ENCODE measurements at places on chromosomes 2 and 18.

- no peak for DNase-seq
Observed at GRCh38 chr2:35822716-35823115, 532.9 kb upstream of the CRIM1 start.

DNA sequence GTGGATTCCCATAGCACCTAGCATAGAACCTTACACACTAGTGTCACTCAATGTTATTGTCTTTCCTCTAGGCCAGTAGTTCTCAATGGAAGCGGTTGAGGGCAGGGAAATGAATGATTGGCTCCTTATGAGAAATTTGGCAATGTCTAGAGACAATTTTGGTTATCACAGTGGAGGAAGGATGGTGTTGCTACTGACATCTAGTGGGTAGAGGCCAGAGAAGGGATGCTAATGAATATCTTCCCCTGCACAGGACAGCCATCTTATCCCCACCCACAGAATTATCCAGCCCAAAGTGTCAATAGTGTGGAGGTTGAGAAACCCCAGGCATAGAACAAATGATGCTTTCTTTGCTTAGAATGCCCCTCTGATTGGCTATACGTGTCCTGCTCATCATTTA, 15.8 kb downstream of the C18orf63 start:
- DNase-seq: no peak

- no peak for DNase-seq
Observed at GRCh38 chr2:156363141-156363540, 30.6 kb upstream of the NR4A2 start.

- peak; percentile 41 for DNase-seq
Observed at GRCh38 chr2:25042321-25043240, 705 bp downstream of the EFR3B start.

DNA sequence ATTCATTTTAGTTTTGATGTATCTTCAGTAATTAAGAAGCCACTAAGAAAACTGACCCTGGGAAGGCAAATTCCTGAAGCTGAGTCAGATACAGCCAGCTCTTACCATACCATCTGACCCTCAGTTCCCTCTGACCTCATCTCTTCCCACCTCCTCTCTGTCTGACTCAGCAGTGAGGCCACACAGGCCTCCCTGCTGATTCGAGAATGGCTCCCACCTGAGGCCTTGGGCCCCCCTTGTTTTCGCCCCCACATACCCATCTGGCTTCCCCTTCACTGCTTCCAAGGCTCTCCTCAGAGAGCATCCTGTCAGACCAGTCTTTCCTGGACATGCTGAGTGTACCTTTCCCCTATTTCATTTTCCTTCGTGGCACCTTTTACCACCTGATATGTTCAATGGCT, 71.0 kb upstream of the CYP1B1 start:
- peak; percentile 89 for DNase-seq

- no peak for DNase-seq
Observed at GRCh38 chr2:54834721-54835120, 111.3 kb downstream of the EML6 start.

DNA sequence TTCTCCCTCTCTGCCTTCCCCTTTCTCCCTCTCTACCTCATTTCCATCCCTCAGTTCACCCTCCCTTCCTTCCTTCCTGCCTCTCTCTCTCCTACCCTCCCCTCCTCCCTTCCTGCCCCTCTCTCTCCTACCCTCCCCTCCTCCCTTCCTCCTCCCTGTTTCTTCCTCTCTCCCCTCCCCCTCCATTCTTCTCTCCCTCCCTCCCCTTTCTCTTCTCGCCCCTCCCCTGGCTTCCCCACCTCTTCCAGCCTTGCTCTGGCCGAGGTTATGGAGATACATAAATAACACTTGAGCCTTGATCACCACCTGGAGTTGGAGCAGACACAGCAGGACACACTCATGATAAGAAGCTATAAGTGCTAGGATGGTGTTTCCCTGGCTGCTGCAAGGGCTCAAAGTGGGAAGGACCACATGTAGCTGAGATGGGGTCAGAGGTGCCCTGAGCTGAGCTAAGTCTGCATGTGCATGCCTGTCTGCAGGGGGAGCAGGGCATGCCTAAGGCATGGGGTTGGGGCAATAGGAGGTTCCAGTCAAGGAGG, 326.1 kb upstream of the HS6ST1 start:
- DNase-seq: no peak

DNA sequence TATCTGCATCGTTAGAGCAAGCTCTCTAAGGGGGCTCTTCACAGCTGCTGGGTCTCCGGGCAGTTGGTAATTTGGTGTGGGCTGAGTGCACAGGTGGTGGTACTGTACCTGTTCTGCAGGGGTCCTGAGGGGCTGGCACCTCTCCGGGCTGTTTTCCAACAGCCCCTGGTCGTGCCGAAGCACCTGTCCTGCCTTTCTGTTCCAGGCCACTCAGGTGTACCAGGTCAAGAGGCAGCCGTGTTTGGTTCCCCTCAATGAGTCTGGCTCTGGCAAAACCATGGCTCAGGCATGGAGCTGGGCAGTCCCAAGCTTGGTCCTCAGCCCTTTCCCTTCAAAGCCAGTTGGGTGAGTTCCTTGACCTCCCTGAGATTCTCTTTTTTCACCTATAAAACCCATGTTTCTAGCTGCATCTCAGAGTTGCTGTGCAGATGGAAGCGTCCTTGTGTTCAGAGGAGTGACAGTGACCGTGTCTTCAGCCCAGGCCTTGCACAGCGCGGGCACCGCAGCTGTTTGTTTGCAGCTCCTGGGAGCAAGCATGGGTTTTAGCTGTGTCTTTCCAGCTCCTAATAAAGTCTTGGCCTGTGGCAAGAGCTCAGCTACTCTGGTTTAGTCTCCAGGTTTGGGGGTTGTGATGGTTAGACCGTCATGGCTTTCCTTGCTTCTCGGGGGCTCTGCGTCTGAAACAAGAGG, 110.9 kb downstream of the GLI2 start:
- DNase-seq: no peak

GRCh38 chr2:10357193-10358169, 54.8 kb downstream of the HPCAL1 start:
- DNase-seq: no peak

DNA sequence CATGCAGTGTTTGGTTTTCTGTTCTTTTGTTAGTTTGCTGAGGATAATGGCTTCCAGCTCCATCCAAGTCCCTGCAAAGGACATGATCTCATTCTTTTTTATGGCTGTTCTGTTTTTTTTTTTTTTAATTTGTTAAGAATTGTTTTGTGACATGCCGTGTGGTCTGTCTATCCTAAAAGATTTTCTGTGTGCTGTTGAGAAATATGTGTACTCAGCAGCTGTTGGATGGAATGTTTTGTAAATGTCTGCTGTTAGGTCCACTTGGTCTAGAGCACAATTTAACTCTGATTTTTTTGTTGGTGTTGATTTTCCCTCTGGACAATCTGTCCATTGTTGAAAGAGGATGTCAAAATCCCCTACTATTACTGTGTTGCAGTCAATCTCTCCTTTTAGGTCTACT, 80.4 kb upstream of the WDR75 start:
- no peak for DNase-seq

- DNase-seq: peak; percentile 86
Observed at GRCh38 chr18:9753846-9754245, 45.7 kb downstream of the RAB31 start.

- no peak for DNase-seq
Observed at GRCh38 chr2:150787353-150788093, 300.1 kb upstream of the RND3 start.

- DNase-seq: no peak
Observed at GRCh38 chr2:70173520-70173919, 17.3 kb downstream of the C2orf42 start.

GRCh38 chr18:25467226-25467987, 115.4 kb upstream of the ZNF521 start:
- no peak for DNase-seq

DNA sequence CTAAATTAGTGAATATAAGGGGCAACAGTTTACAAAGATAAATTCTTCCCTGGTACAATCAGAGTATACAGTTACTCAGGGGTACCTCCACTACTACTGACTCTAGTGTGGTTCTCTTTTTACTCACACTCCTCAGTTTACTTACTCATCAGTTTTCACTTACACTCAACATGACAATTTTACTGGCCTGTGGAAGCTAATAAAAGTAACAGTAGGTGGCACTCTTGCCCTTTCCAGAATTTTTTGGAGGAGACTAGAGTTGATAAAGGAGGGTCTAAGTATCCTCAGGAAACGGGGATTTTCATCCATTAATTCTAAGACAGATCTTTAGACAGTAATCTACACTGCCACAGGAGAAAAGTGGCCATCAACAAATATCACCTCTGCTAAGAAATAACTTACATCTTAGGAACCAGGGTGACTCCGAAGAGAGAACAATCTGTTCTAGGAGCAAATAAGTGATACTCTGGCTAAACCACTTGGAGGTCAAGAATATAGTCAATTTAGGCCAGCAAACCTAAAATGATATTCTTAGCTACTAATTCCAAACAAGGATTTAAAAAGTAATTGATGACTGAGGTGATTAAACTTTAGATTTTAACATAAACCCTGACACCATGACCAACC, 61.3 kb downstream of the ATL2 start:
- DNase-seq: peak; percentile 71

GRCh38 chr2:37892436-37893114, 32.5 kb upstream of the RMDN2 start:
- peak; percentile 66 for DNase-seq

- no peak for DNase-seq
Observed at GRCh38 chr2:217371781-217372213, 511.9 kb upstream of the TNP1 start.

- DNase-seq: no peak
Observed at GRCh38 chr18:60110836-60111235, 211.0 kb downstream of the PMAIP1 start.

- no peak for DNase-seq
Observed at GRCh38 chr2:196801674-196802261, 2.3 kb upstream of the GTF3C3 start.

GRCh38 chr2:202780514-202781021, 91.0 kb downstream of the ICA1L start:
- no peak for DNase-seq

DNA sequence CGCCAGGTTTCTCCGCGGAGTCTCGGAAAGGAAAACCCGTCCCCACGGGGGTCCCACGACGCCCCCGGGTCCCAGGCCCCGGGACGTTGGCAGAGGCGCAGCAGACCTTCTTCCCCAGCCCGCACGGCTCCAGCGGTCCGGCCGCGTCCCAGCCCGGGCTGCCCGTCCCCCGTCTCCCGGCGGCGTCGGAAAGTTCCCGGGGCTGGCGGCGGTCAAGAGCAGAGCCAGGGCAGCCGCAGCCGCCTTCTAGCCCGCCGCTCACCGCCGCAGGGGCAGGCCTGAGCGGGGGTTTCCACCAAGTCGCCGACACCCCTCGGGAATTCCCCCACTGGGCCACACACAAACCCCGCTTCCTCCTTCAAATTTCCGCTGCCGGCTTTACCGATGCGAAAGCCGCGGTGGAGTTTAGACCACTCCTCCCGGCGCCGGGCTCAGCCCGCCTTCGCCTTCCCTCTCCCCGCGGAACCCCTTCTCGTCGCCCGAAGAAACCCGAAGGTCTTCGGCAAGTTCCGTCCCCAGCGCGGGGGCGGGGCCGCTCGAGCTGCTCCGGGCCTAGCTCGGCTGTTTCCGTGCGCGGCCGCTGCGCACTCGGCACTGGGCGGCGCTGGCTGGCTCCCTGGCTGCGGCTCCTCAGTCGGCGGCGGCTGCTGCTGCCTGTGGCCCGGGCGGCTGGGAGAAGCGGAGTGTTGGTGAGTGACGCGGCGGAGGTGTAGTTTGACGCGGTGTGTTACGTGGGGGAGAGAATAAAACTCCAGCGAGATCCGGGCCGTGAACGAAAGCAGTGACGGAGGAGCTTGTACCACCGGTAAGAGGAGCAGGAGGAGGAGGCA, at the start of gene CREB1:
Gene CREB1 (plus strand): TSS at position 633 of the 830 bp plus-strand sequence. CDS start 25,674 bp downstream, outside the sequence.
- DNase-seq: peak; percentile 100

DNA sequence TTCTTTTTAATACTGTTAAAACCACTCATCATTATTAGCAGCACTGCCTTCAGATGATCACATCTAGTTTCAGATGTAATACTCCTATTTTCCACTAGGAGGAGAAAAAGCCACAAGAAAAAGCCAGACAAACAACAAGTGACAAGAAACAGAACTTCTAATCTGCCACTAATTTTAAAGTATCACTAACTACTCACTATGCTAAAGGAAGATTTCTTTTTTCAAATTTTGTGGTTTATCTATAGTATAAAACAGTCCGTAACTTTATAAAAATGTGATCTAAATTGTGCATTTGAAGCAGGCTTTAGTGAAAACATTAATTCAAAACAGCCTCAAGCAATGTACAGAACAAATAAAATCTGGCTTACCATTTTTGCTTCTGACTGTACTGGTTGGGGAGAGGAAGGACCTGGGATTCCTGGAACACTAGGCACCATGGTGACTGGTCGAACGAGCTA, 56.8 kb downstream of the ATF2 start:
- DNase-seq: peak; percentile 62

DNA sequence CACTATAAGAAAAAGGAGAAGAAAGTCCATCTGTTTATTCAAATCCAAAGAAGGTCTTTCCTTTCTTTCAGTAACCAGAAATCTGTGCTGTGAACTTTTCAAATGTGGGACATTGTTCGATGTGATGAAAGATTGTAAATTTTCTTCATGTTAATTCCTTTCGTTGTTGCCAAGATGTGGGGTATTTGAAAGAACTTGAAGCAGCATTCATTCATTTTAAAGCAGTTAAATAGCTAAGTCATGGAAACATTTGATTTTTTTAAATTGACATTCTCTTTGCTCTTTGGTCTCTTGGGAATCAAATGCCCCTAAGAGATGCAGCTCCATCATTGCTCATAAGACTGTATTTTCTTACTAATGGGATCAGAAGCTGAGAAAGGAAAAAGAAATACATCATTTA, 93.7 kb upstream of the EHBP1 start:
- no peak for DNase-seq

GRCh38 chr2:122255924-122256323, 500.5 kb downstream of the TSN start:
- no peak for DNase-seq

- no peak for DNase-seq
Observed at GRCh38 chr2:100470898-100471514, 724 bp downstream of the NMS start.

GRCh38 chr2:203705178-203705577, 1.3 kb upstream of the CD28 start:
- DNase-seq: no peak

- no peak for DNase-seq
Observed at GRCh38 chr2:241947876-241948275, 78.3 kb downstream of the RTP5 start.

DNA sequence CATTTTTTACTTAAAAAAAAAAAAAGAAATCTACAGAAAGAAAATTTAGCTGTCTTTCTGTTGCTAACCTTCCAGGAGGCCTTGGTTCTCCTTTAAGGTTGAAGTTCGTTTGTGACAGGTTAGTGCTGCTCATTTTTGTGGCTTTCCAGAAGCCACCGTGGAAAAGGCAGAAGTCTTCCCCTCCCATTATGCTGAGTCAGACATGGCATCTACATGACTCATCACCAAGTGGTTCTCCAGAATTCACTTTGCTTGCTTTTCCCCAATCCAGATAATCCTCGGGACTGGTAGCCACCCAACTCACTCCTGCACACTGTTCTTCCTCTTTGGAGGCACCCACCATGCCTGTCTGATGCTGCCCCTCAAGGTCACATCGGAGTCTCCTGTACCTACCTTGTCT, 228.7 kb downstream of the PIK3C3 start:
- DNase-seq: peak; percentile 24

- DNase-seq: peak; percentile 81
Observed at GRCh38 chr2:191864628-191865374, 17.9 kb upstream of the CAVIN2 start.

- peak; percentile 11 for DNase-seq
Observed at GRCh38 chr2:233974530-233975071, 57.4 kb downstream of the TRPM8 start.

- no peak for DNase-seq
Observed at GRCh38 chr18:36848609-36849008, 19.7 kb downstream of the KIAA1328 start.

Data from suppressor macrophage treated with lipopolysaccharide for 4 hours (primary cell).